ENCODE measurements at places on chromosomes 3 and 15.

DNA sequence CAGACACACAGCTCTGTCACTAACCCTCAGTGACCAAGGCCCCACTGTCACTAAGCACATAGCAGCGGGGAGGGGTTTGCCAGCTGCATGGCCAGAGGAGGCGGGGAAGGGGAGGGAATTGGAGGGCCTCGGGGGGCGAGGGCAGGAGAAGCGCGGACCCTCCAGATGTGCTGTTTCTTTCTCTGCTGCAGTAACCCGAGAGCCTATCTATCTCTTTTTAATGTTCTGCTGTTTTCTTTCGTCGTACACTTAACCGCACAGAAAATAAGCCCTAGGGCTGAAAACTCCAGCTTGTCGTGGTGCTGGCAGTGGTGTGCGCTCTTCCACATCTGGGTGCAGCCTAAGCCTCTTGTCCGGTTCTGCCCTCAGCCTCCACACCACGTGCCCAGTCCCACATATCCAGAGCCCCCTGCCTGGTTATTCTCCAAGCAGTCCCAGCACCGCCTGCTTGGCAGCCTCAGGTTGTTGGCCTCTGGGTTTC is 51.1 kb downstream of the BDH1 start:
- DNase-seq = no peak

- no peak for DNase-seq
Observed at GRCh38 chr15:92586966-92587365, 68.6 kb downstream of the FAM174B start.

DNA sequence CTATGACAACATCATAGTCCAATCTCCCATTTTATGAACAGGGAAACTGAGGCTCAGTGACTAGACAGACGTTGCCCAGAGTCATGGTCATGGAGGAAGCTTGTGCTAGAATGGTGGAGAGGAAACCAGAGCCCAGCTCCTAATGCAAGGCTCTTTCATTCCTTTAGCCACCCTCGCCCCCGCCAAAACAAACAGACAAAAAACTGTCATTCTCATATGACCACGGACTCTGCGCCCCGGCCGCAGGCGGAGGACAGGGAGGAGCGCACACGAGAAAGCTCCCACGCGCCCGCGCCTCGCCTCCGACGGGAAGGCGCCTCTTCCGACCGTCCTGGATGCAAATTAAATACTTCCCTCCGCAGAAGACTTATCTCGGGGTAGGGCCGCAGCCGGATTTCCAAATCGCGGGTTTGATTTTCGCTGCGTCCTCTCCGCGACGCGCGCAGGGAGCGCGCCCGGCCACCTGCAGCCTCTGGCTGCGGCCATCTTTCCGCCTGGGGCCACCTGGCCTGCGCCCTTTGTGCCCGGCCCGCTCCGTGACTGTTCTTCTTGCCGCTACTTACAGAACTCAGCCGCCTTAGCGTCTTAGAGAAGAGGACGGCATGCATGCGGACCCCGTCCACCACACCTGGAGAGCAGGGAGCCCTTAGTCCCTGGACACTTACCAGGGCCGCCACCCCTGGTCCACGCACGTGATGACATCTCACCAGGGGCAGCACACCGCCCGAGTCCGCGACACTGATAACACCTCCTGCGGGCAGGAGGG is 670 bp upstream of the ATP13A3 start:
- DNase-seq = no peak

- DNase-seq = no peak
Observed at GRCh38 chr3:140265302-140265701, 330.3 kb downstream of the CLSTN2 start.

DNA sequence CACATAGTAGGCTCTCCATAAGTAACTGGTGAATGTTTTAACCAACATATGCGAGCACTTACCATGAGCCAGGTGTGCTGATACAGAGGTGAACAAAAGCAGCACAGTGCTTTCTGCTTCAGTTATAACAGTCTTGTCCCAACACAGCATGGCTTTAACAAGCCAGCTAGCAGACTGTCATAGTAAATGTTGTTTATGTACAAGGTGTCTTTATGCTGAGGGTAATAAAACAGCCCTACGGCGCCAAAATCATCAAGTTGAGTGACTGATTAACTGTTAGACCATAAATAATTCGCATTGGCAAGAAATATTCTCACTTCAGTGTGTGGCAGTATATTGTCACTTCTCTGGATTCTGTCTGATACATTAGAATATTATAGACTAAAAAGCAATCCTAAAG is 646.0 kb upstream of the CFAP20DC start:
- DNase-seq = no peak

GRCh38 chr3:59240666-59241255 is 190.9 kb upstream of the CFAP20DC start:
- DNase-seq = no peak

- DNase-seq = no peak
Observed at GRCh38 chr3:23576379-23576959, 229.3 kb upstream of the UBE2E1 start.

GRCh38 chr3:156677536-156677935 is 3.1 kb downstream of the TIPARP start:
- DNase-seq = no peak

DNA sequence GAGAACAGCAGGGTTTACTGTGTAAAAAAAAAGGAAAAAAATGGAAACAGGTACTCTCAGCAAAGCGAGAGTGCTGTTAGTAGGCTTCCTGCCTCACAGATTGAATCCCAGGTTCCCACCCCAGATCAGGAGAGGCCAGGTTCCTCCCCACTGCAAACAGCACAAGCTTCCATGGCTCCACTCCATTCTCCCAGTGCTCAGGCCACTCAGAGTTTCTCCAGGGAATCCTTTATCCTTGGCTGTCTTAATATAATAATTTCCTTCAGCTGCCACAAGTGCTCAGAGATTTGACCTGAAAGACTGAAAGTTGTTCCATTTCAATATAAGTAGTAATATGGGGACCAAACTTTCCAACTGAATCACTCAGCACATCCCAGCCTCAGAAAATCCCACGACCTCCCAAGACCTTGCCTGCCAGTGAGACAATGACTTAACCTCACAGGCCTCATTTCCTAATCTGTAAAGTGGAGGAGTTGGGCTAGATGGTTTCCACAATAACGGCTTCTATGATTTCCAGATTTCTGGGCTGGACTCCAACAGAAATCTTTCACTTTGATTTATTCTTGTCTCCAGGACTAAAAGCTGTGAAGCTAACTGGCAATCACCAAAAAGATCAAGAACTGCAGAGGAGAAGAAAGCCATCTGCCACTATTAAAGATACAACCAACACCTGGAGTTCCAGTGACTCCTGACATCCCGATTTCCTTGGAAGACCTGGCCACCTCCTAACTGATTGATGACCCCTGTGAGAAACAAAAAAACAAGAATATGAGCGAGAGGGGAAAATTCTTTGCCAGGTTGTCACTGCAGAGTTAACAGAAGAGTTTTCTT is 289.5 kb downstream of the NEK10 start:
- DNase-seq = no peak

- no peak for DNase-seq
Observed at GRCh38 chr3:34207806-34208205, 409.4 kb downstream of the PDCD6IP start.

DNA sequence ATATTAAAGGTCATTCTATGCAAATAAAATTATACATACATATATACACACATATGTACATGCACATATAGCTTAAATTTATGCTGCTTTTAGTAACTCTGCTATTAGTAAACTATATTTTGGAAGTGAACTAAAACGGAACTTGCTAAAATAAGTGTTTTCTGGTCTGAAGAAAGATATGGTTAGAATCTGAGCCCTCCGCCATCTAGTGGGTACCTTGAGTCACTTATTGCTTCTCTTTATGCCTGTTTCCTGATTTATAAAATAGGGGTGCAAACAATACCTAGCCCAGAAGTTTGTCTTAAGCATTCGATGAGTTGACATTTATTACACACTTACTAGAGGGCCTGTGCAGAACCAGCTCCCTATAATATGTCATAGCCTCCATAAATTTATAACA is 255.7 kb downstream of the CNTN6 start:
- DNase-seq = no peak

DNA sequence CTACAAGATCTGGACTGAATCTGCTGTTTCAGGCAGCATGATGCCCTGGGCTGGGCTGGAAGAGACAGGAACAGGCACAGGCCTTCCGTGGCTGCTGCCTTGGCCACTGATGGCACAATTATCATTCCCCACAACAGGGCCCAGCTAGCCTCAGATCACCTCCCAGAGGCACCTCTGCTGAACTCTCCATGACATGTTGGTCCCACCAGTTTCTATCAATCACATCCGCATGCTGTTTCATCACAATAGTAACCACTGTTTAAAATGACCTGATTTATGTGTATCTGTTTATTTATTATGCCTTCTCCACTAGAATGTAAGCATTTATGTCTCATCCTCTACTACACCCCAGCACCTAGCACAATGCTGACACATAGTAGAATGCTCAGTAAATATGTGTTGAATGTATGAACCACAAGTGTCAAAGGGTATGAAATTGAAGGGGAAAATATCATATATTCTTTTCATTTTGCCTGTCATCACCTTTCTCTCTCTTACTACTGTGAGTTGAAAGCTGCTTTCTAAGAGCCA is 32.7 kb upstream of the ZBTB38 start:
- DNase-seq = no peak

- DNase-seq = no peak
Observed at GRCh38 chr15:68599560-68600071, 20.8 kb downstream of the CORO2B start.

DNA sequence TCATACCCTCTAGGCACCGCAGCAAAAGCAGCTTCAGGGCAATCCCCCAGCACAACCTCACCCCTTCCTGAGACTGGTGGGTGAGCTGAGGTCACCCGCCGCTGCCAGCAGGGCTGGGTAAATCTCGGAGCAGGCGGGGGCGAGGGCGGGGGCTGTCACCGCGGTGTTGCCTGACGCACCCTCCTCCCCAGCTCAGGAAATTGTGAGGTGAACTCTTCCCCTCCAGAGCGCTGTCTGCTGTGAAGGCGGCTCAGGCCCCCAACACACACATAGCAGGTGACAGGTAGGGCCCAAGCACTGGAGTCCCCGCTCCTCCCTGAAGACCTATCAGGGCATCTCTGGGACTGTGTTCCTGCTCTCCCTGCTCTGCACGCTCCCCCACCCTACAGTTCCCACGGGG is 30.2 kb upstream of the FURIN start:
- no peak for DNase-seq

- DNase-seq = no peak
Observed at GRCh38 chr3:157793745-157794144, 290.5 kb upstream of the VEPH1 start.

DNA sequence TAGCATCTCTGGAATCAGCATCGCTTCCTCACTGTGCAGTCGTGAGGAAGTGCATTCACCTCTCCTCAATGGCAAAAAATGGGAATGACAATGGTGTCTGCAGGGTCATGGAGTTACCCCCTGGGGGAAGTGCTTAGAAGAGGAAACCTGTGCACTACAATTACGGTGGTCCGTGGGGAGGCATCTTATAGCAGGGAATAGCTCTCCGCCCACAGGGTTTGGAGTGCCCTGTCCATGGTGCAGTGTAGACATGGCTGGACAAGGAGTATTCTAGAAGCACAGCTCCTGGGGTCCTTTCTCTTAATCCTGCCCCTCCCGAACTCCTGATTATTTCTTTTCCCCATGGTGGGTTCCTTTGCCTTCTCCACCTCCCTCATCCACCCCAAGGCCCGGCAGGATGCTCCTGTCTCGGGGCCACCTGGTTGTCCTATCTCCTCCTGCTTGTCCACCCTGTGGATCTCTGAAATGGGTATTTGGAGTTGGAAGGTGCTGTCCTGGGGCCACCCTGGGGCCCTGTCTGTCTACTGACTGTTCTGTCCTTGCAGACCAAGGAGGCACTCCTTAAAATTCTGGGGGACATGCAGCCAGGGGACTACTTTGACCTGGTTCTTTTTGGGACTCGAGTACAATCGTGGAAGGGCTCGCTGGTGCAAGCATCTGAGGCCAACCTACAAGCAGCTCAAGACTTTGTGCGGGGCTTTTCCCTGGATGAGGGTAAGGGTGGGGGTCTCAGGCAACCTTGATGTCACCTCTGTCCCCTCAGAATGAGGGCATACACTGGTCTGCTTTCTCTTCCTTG is 5.2 kb downstream of the ITIH1 start:
- DNase-seq = no peak

- no peak for DNase-seq
Observed at GRCh38 chr3:161083131-161083530, 22.0 kb downstream of the B3GALNT1 start.

Data from non-pigmented ciliary epithelial cell (primary cell).